Cardiac fibroblast (primary cell): ENCODE measurements at places on chromosomes 3 and 15.
A peak's percentile ranks its signal among the peaks of the same experiment; 100 is the strongest.

DNA sequence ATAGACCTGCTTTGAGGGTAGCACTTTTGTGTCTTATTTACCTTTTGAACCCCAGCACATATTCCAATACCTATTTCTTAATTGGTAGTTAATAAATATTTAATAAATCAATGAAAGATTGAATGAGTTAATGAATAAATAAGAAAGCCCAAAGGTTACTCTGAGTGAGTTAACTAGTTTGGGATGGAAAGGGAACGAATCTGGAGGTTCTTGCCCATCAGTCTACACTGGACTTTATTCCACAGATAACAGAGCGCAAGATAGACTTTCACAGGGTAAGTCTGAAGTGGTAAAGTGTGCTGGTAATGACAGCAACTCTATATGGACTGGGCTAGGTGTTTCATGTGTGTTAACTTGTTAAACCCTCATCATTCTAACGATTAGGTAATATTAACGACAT lies 33.1 kb upstream of the MED12L start:
- no peak for DNase-seq

- DNase-seq, result peak; percentile 60
Observed at GRCh38 chr3:17640466-17640865, 102.0 kb downstream of the TBC1D5 start.

DNA sequence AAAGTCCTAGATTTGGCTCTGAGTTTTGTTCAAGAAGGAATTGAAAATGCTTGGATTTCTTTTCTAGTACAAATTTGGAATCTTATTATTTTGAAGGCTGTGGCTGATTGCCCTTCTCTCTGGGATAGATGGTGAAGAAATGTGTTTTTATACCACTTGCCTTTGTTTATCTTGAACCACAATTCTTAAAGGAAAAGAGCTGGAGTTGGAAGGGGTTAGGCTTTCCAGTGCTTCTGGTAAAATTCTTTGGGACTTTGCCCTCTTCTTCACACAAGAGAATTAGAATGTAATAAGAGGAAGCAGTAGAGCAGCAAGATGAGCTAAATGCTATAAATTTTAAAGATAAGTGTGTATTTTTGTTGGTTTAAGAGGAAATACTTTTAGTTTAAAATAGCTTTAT lies 65.8 kb downstream of the COL6A5 start:
- no peak for DNase-seq

GRCh38 chr3:114226313-114226712 lies 11.1 kb downstream of the ZNF80 start:
- no peak for DNase-seq

DNA sequence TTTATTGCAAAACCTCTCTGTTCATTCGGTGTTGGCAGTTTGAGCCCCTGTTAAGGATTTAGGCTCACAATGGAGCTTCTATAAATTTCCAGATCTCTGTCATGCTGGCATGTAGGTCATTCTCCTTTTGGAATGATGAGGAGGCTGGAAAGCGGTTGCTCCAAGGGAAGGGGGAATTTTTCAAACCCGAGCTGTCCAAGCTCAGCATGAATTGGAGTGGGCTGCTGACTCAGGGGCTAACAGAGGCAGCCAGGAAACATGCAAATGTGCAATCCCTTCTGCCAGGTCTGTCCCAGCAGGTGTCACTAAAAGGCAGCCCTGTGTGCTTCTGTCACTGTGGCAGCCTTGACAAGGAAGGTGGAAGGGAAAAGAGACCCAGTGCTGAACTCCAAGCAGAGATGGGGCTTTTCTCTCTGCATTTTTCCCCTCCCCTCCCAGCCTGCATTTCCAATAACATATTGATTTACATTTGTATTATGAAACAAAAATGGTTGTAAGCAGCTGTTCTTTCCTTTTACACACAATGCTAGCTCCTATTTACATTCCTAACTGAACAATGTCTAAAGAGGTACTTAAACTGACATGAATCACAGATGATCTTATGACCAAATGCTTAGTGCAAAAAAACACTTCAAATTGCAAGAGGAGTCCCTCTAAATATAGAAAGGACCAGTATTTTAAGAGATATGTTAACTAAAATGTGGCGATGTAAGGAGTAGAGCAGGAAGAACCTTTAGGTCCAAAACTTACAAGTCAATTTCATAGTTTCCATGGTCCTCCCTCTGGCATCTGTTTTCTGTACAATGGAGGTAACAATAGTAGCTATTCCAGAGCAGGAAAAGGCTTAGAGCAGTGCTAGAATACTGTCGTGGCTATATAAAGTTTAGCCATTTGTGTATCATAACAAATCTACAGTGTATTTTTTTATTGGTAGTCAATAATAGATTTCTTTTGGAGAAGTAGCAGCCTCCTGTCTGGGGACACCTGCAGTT lies 84.5 kb upstream of the ATP10A start:
- DNase-seq, result no peak

DNA sequence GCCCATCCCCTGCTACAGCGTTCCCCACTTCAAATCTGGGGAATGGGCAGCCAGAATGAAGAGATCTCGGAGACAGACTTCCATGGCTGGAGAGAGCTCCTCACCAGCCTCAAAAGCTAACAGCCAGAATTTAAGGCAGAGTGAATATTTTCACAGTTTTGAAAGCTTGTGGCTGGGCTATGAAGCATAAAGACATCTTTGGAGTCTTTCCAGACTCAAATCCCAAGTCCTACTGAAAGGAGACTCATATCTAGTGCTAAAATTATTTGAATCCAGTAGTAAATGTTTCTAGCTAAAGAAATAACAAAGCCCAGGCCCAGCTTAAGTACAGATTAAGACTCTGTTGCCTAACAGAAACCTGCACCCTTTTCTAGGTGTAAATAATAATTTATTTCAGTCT lies 628.4 kb upstream of the ALCAM start:
- no peak for DNase-seq

GRCh38 chr3:179603831-179604230 lies 607 bp downstream of the MRPL47 start:
- DNase-seq, result no peak

DNA sequence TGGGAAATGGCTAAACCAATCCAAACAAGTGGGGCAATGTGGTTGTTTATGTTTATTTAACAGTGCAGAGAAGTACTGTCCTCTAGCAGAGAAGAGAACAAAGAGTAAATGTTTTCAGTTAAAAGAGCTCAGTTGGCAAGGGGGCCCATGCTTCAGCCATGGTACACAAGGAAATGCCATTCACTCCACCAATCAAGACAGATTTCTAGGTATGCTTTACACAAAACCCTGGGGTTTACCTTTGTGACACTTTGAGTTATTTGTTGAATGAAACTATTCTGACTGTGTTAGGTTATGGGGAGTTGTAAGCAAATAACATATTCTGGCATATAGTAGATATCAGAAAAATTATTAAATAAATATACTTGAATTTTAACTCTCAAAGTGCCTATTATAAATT lies 228.5 kb upstream of the MME start:
- no peak for DNase-seq

- DNase-seq, result peak; percentile 84
Observed at GRCh38 chr3:160134964-160135363, 90.3 kb upstream of the C3orf80 start.

GRCh38 chr3:14322667-14323295 lies 79.6 kb upstream of the SLC6A6 start:
- no peak for DNase-seq

DNA sequence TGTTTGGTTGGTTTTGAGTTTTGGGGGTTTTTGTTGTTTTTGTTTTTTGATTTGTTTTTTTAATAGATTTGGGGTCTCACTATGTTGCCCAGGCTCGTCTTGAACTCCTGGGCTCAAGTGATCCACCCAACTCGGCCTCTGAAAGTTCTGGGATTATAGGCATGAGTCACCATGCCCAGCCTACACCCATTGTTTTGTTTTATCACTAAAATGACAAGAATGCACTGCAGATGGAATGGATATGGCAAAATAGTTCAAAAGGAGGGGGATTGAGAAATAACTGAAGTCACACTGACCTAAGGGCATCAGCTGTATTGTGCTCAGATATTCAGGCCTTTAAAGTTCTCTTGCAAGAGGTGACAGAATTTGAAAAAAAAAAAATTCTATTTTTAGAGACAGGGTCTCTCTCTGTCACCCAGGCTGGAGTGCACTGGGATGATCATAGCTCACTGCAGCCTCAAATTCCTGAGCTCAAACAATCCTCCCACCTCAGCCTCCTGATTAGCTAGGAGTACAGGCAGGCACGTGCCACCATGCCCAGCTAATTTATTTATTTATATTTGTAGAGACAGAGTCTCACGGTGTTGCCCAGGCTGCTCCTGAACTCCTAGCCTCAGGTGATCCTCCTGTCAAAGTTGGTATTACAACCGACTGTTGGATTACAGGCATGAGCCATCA lies 4.4 kb upstream of the RASA2 start:
- peak; percentile 96 for DNase-seq

GRCh38 chr3:136255672-136256406 lies 5.7 kb downstream of the PCCB start:
- DNase-seq, result no peak

- no peak for DNase-seq
Observed at GRCh38 chr3:188268336-188268735, 114.4 kb downstream of the LPP start.

GRCh38 chr15:60782316-60782715 lies 303.4 kb upstream of the ICE2 start:
- peak; percentile 34 for DNase-seq

DNA sequence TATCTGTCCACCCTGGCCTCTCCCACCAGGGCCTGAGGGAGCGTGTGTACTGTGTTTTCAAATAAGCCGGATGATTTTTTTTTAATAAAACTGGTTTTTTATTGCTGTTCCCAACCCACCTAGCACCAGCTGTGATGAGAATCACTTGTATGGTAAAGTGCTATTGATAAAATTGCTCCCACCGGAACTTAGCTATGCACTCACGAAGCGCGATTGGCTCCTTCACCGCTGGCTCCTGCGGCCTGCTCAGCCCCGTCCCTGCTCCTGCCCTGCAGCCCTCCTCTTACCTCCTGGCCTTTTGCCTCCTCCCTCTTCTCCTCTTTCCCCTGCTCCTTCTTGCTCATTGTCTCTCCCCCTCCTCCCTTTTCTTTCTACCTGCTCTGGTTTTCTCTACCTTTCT lies 183.7 kb downstream of the TLE3 start:
- DNase-seq, result no peak

GRCh38 chr15:68986322-68986721 lies 28.2 kb upstream of the NOX5 start:
- no peak for DNase-seq

GRCh38 chr3:194128202-194128918 lies 7.6 kb upstream of the HES1 start:
- no peak for DNase-seq

GRCh38 chr3:149475451-149476060 lies 1.1 kb downstream of the TM4SF4 start:
- no peak for DNase-seq

DNA sequence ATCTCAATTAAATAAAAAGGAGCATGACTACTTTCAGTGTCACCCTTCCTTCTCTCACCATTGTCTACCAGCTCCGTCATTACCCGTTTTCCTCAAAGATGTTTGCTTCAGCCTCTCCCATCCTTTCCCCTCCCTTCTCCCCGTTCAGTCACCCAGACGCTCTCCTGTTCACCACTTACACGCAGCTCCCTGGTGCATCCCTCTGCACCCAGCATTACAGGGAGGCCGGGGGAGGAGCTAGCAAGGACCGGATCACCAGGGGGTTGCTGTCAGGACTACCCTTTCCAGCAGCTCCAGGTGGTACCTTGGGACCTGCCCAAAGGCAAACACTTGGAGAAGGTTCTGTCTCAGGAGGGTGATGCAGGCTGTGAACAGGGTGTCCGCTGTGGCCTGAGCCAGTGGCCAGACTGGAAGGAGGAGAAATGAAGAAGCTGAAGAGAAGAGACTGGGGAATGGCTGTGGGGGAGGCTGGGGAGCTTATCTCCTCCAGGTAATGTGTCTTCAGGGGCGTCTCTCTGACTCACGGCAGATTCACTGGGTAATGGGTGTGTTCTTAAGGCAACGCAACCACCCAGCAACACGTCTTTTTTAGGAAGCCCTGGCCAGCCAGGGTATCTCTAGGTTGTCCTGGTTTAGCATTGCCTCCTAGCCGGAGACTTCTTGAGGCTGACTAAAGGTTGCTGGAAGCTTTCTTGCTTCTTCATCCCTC lies 21.8 kb upstream of the BDH1 start:
- DNase-seq, result no peak

DNA sequence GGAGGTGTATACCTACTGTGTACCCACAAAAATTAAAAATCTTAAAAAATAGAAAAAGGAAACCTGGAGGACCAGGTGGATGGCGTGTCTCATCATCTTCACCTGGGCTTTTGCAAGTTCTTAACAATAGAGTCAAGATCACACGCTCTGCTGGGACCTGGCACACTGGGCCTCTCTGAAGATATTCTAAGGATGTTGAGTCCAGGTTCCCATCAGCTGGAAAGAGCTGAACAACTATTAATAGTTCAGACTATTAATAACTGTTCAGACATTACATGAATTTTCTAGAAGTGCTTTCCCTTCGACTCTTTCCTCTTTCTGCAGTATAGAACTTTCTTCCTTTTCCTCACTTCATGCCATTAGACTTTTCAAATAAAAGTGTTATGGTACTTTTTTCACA lies 320.2 kb upstream of the IL12A start:
- no peak for DNase-seq

- no peak for DNase-seq
Observed at GRCh38 chr15:96737408-96737807, 406.9 kb downstream of the NR2F2 start.

GRCh38 chr15:67241132-67241855 lies 13.2 kb downstream of the AAGAB start:
- DNase-seq, result no peak
